ENCODE measurements at places on chromosomes 7 and 10.

- no peak for DNase-seq
Measured at GRCh38 chr10:96683065-96683464, 37.2 kb downstream of the PIK3AP1 start.

DNA sequence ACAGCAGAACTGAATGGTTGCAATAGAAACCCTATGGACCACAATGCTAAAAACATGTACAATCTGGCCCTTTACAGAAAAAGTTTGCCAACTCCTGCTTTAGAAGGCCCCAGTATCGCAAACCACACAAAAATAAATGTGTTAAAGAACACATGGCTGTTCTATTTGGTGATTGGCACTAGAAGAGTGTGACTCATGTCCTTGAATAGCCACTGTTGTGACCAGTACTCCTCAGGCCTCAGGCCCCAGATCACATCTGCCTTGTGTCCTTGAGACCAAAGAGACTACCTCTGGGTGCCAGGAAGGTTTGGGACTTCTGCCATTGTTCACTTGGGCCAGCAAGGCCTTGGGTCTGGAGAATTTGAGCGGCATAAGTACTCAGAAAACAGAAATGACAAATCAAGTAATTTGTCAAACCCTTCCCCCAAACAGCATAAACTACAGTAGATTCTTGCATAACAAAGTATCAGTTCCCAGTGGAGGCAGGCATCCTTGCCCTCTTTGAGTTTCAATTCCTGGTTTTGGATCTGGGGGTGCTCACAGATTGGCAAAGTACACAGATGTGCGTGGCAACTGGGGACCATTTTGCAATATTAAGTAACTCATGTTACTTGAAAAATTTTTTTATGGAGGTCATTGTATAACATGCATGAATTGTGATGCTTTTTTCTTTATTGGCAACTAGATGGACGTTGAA, 50.2 kb downstream of the MTURN start:
- no peak for DNase-seq

- DNase-seq: no peak
Measured at GRCh38 chr7:105756367-105756766, 120.0 kb downstream of the ATXN7L1 start.

DNA sequence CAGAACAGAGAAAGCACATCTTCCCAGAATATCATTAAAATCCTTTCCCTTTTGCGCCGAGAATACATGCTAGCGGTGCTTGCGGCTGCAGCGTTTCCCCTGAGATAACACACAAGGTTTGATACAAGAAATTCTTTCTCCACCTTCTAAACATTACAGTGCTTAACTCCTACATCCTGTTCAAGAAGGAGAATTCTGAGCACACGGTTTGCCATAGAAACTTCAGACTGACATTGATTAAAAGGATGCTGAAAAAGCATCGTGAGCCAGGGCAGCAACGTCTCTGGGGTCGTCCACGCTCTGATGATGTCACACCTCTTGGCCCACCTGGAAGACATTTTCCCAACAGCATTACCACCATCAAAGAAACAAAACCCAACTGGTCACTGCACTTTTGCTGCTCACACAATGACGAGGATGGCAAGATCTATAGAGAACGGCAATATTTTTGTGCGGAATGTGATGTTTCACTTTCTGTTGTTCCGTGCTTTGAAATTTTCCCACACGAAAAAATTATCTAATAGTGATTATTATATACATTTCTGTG, 27.0 kb upstream of the PRSS1 start:
- DNase-seq: no peak

DNA sequence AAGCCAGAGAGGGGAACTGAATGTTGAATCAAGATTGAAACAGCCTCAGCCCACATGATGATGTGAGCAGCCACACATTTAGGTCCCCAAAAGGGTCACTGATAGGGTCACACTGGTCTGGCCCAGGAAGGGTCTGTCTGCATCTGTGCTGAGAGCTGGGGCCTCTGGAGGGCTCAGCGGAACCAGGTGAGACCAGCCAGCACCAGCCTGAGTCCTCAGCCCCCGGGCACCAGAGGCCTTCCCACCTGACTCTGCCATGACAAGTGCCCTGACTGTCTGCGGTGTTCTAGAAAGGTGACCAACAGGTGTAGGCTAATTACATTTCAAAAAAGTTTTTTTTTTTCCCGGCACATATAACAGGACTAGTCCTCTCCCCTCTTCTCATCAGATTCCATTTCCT, 76.2 kb downstream of the WDR11 start:
- DNase-seq: no peak

DNA sequence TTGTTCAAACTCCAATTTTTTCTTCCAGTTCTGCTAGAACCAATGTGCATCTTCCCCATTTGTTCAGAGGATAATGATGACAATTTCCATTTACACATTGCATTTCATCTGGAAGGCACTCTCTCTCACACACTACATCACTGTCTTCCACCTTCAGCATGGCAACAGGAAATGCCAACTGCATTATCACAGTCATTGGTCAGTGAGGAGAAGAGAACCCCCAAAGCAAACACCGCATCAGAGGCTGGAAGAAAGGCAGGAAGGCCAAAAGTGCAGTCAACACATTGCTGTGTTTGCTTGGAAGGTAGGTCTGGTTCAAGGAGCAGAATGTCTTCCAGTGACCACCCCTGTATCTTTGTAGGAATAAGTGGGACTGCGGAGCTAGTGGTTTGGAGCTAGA, 192.2 kb upstream of the RHOBTB1 start:
- DNase-seq: no peak

- no peak for DNase-seq
Measured at GRCh38 chr10:102629661-102630614, 14.3 kb upstream of the TRIM8 start.

GRCh38 chr7:7867846-7868571, 100.6 kb upstream of the GLCCI1 start:
- DNase-seq: no peak

DNA sequence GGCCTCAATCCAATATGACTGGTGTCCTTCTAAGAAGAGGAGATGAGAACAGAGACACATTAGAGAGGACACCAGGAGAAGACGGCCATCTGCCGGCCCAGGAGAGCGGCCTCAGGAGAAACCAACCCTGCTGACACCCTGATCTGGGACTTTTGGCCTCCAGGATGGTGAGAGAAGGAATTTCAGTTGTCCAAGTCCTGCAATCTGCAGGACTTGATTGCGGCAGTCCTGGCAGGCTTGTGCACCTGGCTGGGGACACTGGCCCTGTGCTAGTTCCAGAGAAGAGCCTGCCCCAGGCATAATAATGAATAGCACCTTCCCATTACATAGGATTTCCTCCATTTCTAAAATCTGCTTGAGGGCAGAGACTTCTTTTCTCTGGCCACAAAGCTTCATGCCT, 409.9 kb upstream of the SHH start:
- no peak for DNase-seq

GRCh38 chr7:7566651-7567611, at the start of gene MIOS:
Gene MIOS (plus strand): TSS chr7:7566884. CDS start chr7:7572476, 5,592 bp downstream.
- no peak for DNase-seq

DNA sequence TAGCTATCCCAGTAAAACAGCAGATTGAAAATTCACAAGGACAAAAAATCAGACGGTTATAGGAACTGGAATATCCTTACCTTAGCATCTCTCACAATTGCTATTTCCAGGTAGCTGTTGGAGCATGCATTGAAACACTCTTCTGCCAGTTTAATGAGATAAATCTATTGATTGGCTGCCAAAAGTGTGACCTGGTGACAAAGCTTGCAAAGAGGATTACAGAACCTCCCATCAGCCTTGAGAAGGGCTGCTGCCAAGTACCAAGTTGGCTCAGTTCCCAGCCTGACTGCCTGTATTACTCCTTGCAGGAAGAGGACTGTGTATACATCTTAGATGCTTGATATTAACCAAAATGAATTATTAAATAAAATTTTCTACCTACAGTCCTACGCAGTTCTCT, 5.1 kb downstream of the PRLHR start:
- peak; percentile 50 for DNase-seq

- DNase-seq: no peak
Measured at GRCh38 chr10:88138319-88138848, 275.0 kb downstream of the PTEN start.

DNA sequence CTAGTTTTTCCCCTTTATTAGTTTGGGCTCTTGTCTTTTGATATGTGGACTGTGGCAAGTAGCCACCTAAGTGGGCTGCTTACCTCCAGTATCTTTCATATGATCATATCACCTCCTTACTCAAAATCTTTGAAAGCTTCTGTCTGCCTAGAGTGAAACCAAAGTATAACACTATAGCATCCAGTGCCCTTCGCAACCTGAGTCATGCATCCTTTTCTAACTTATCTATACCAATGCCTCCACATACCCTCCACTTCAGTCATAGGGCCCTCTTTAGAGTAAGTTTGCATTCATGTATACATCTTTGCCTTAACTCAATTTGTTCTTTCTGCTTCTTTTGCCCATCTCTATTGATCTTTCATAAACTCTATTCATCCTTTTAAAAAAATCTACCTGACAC, 15.7 kb upstream of the MACC1 start:
- no peak for DNase-seq

DNA sequence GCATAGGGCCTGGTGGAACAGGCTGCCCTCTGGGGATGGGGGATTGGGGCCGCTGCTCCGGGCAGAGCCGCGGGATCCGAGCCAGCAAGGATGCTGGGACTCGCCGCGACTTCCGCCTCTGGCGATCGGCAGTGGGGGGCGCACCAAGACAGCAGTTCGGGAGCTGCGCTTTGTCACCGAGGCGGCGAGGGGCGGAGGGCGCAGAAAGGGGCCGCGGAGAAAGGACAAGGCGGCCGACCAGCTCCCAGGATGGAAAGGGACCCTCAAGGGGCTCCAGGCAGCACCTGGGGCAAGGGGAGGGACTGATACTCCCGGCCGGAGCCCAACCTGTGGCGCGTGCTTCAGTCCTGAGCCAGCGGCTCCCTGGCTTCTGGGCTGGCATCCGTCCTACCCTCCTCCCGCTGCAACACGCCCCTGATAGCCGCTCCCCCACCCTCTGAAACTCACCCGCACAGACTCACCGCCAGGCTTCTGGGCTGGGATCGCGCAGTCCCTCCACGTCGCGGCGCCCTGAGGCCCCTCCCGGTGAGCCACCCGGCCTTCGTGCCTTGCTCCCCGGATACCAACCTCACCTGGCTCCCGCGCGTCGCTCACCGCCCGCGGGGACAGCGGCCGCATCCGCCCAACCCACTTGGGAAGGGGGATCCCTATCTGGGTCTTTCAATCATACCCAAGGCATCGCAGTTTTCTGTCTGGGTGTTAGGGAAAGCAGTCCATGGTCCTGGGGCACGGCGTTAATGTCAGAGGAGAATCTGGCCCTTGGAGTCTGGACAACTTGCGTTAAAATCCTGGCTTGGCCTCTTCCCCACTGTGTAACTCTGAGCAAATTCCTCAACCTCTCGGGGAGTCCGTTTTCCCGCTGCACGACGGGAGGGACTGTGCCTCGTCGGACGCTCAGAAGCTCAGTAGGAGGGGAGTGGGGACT, 7.0 kb upstream of the EVX1 start:
- DNase-seq: no peak

GRCh38 chr7:23941551-23941950, 231.5 kb downstream of the STK31 start:
- DNase-seq: no peak

- no peak for DNase-seq
Measured at GRCh38 chr10:61890430-61890829, 11.1 kb upstream of the ARID5B start.

- no peak for DNase-seq
Measured at GRCh38 chr10:104337985-104338735, at the start of gene ITPRIP. Gene ITPRIP (minus strand): TSS chr10:104338465. CDS start chr10:104316051, 22,414 bp downstream.

DNA sequence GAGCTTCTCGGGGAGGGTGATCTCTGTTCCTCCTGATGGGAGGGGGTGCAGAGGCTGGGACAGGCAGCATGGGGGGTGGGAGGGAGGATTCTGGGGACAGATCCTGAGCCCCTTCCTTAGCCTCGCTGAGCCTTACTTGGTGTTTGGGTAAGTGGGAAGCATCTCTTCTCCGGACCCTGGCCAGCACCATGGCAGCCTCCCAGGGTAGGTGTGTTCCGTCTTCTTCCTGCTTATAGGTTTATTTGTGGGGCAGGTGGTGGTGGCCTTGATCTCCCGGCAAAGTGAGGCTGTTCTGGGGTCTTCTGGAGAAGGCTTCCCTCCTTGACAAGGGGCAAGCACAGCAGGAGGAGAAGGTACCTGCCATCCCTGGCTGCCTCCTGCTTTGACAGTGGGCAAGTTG, 226.9 kb downstream of the GLRX3 start:
- DNase-seq: no peak

DNA sequence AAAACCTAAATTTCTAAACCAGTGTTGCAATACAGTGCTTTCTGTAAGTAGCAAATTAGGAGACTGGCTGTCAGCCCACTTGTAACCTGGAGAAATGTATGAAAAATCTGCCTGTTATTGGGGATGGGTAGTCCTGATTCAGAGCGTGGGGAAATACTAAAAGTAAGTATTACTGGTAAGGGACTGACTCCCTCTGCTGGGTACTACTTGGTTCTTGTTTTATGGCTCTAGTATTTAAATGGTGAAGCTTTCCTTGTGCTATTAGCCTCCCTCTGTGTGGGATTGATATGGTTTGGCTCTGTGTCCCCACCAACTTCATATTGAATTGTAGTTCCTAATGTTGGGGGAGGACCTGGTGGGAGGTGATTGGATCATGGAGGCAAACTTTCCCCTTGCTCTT, 886.1 kb downstream of the SORCS1 start:
- DNase-seq: no peak

DNA sequence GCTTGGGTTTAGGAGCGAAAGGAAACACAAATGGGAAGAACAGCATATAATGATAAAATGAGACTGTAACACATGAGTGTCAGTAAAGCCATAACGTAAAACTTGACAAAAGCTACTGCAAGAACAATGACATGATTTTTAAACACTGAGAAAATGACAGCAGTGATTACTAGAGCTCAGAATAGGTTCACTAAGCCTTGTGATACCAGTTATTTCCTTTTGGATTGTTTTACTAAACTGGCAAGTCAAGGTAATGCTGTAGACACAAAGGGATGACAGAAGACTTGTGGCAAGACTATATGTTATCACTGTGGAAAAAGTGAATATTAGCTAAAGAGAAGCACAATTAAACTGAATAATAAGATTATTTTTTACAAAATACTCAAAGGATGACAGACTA, 12.7 kb downstream of the NCOA4 start:
- no peak for DNase-seq

- no peak for DNase-seq
Measured at GRCh38 chr7:106358103-106358663, 73.4 kb upstream of the NAMPT start.

GRCh38 chr10:63446716-63447440, 18.9 kb downstream of the JMJD1C start:
- DNase-seq: no peak

DNA sequence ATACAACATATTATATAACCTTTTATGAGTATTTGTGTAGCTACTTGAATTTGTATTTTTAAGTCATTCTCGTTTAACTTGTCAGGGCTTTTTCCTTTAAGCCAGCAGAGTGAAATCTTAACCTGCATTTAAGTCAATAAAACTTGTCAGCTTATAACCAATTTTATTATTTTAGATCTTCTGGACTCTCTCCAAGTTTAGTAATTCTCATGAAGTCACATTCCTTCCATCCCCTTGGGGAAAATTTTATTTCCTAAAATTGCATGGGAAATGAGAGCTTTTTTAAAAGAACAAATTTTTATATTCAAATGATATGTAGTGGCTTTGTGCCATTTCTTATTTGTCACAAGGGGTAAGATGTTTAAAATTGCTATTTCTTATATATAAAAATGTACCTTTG, 74.0 kb downstream of the SEPTIN7 start:
- no peak for DNase-seq

GRCh38 chr7:72476608-72477305, 64.6 kb upstream of the CALN1 start:
- DNase-seq: no peak
